Vein endothelial cell (primary cell): ENCODE measurements at places on chromosomes 7 and 10. TPM values are rescaled to one million over a fixed set of nuclear protein-coding genes. Genes with fewer than 3 reads are reported as not detected.

Gene MYO1G
- under 0.01 and 0.10 TPM in 2 replicates for total RNA-seq

Gene OGDHL
- total RNA-seq = 0.19 and 0.33 TPM in 2 replicates

Gene GARIN1A
- total RNA-seq = 0.33 and 1.2 TPM in 2 replicates

Gene TAC1
- total RNA-seq = not detected in 2 replicates

Gene IFIT1B
- total RNA-seq = not detected in 2 replicates

Gene TMEM196
- not detected in 2 replicates for total RNA-seq

Gene C10orf67
- total RNA-seq = not detected in 2 replicates

Gene EGFR
- total RNA-seq = 3.6 and 5.3 TPM in 2 replicates

Gene CNPY1
- total RNA-seq = not detected in 2 replicates

Gene ICA1
- 50.3 and 52.3 TPM in 2 replicates for total RNA-seq

Gene DGKI
- 1.3 and 1.8 TPM in 2 replicates for total RNA-seq

Gene NPSR1
- not detected in 2 replicates for total RNA-seq

Gene CDHR3
- 2.1 and 2.6 TPM in 2 replicates for total RNA-seq

Gene SUN3
- total RNA-seq = not detected in 2 replicates

Gene STRIP2
- 4.9 and 6.8 TPM in 2 replicates for total RNA-seq

Gene MGAM2
- total RNA-seq = not detected in 2 replicates

Gene CYP2E1
- 0.76 and 1.3 TPM in 2 replicates for total RNA-seq

Gene RADIL
- 0.48 and 0.65 TPM in 2 replicates for total RNA-seq

Gene ATOH7
- not detected in 2 replicates for total RNA-seq

Gene OR2A7
- total RNA-seq = not detected in 2 replicates

Gene C1GALT1
- total RNA-seq = 26.8 and 33.4 TPM in 2 replicates

Gene CAMK2B
- total RNA-seq = 0.57 and 0.65 TPM in 2 replicates

Gene CYP2C19
- not detected in 2 replicates for total RNA-seq

Gene RNF133
- total RNA-seq = 0.98 and 1.3 TPM in 2 replicates

Gene C10orf88
- 8.2 and 10.5 TPM in 2 replicates for total RNA-seq

Gene ANKRD7
- 0.33 and 0.57 TPM in 2 replicates for total RNA-seq

Gene ZPBP
- not detected in 2 replicates for total RNA-seq

Gene SPDYE2
- not detected in 2 replicates for total RNA-seq

Gene SLC39A12
- not detected in 2 replicates for total RNA-seq

Gene SNX10
- 0.65 and 2.3 TPM in 2 replicates for total RNA-seq

Gene ZNF853
- 0.29 and 0.65 TPM in 2 replicates for total RNA-seq

Gene TSPAN15
- total RNA-seq = 136 and 191 TPM in 2 replicates

Gene PLXNA4
- total RNA-seq = 33.2 and 50.6 TPM in 2 replicates

Gene PRRT4
- not detected in 2 replicates for total RNA-seq

Gene PCDH15
- under 0.01 and 0.19 TPM in 2 replicates for total RNA-seq

Gene INA
- 0.33 and 0.48 TPM in 2 replicates for total RNA-seq
